Activated CD8-positive, alpha-beta T cell treated with anti-CD3 and anti-CD28 coated beads for 36 hours (primary cell): ENCODE measurements at places on chromosomes 6 and 20. TPM values are rescaled to one million over a fixed set of nuclear protein-coding genes. Genes with fewer than 3 reads are reported as not detected.

PRL gene
- total RNA-seq = 0.52 TPM

PLN gene
- total RNA-seq = not detected

OOEP gene
- total RNA-seq = not detected

TMEM242 gene
- total RNA-seq = 8.0 TPM

FNDC11 gene
- 0.27 TPM for total RNA-seq

SIGLEC1 gene
- total RNA-seq = not detected

TMEM244 gene
- 0.54 TPM for total RNA-seq

EFCAB8 gene
- 0.92 TPM for total RNA-seq

MEI4 gene
- not detected for total RNA-seq

DNMT3B gene
- 2.9 TPM for total RNA-seq

BTBD3 gene
- total RNA-seq = 5.3 TPM

CLVS2 gene
- not detected for total RNA-seq

FAM217A gene
- total RNA-seq = not detected

RAET1E gene
- not detected for total RNA-seq

TBXT gene
- not detected for total RNA-seq

MCM3 gene
- 293 TPM for total RNA-seq

DOK5 gene
- 1.4 TPM for total RNA-seq

PTPRK gene
- total RNA-seq = 8.9 TPM

FABP7 gene
- not detected for total RNA-seq

GFOD1 gene
- 12.9 TPM for total RNA-seq

PAK5 gene
- total RNA-seq = not detected

LINC00237 gene
- not detected for total RNA-seq

DDRGK1 gene
- total RNA-seq = 54.1 TPM

VGLL2 gene
- total RNA-seq = not detected

RIMS1 gene
- not detected for total RNA-seq

PRDM13 gene
- not detected for total RNA-seq

TINAG gene
- not detected for total RNA-seq

GSTA2 gene
- total RNA-seq = not detected

PACRG gene
- not detected for total RNA-seq

TPD52L1 gene
- total RNA-seq = 0.52 TPM

PRR18 gene
- total RNA-seq = 0.23 TPM

TASP1 gene
- total RNA-seq = 8.8 TPM

FRS3 gene
- total RNA-seq = 3.2 TPM

GPR63 gene
- 0.92 TPM for total RNA-seq
